ENCODE measurements at places on chromosomes 2 and 18. TPM values are rescaled to one million over a fixed set of nuclear protein-coding genes. Genes with fewer than 3 reads are reported as not detected.

- DNase-seq = no peak
Observed at GRCh38 chr18:57771626-57772025, 31.5 kb downstream of the ATP8B1 start.

DNA sequence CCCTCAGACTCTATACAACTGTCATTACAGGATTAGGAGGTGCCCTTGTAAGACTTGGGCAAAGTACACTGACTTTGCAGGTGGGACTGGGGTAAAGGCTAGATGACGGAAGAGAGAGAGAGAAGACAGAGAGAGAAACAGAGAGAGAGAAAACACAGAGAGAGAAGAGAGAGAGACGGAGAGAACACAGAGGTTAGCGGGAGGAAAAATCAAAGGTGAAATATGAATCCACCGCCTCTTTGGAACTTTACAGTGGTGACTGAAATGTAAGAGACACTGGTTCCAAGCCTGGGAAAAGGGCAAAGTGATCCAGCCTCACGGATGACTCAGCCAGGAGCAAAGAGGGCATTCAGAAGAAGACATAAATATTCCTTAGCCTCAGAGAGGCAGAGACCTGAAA, 25.1 kb upstream of the CAB39 start:
- no peak for DNase-seq

GRCh38 chr2:28648147-28648546, 103.5 kb upstream of the PPP1CB start:
- no peak for DNase-seq

DNA sequence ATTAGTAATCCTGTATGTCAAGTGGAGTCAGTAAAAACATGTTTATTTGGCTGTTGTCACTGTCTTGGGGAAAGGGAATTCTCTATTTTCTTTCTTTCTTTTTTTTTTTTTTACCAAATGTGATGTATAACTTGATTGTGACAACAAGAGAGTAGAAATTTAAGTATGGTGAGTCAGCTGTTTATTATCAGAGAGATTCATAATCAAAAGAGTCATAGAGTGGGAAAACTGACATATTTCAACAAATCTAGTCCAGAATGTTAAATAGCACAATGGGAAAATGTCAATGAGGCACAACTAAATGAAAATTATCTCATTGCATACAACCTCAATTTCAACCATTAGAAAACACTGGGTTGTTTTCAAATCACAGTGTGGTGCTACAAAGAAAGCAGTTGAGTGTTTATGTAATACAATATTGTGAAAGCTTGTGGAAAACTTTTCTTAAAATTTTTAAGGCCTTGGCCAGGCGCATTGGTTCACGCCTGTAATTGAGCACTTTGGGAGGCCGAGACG, 111.9 kb upstream of the DTNA start:
- DNase-seq = no peak

DNA sequence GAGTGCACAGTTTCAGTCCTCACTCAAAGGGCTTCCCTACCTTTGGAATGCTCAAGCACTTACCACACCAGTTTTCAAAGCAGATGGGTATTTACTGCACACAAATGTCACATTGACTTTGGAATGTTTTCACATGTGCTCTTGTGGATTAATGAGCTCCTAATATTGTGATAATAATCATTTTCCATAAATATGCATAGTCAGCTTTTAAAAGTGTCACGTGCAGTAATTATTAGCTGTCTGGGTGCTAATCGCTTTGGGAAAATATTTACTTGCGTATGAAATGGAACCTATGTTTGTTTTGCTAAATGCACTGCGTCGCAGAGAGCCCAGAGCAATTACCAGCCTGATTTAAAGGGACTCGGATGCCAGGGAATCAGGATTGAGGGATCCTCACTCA, 229.3 kb downstream of the SMAD2 start:
- DNase-seq = no peak

GRCh38 chr18:21481739-21482138, 118.8 kb downstream of the ESCO1 start:
- DNase-seq = no peak

DNA sequence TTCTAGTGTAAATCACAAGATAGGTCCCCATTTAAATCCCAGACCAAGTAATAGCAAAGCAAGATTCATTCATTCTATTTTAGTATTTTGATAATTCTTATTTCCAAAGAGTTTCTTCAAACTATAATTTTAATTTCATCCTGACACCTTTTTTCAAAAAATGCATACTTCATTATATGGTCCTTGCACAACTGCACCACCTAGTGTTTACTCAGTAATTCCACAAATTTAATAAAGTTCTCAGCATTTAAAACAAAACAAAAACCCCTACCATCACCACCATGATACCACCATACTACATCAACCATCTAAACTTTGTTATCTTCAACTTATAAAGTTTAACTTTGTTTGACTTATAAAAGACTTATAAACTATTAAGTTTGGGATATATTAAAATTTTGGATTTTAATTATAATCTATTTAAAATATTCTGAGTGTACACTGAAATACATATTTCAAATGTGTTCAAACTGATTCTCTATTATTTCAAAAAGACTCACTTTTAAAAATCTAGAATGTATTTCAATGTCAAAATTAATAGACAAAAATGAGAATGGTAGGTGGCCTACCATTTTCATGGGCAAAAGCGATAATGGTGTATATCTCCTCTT, 44.2 kb downstream of the WDPCP start:
- no peak for DNase-seq

GRCh38 chr2:71799013-71799575, 345.7 kb downstream of the DYSF start:
- DNase-seq = no peak

- no peak for DNase-seq
Observed at GRCh38 chr18:78573773-78574172, 405.8 kb upstream of the SALL3 start.

LYPD6 gene
- polyA plus RNA-seq = 18.2 TPM

DNA sequence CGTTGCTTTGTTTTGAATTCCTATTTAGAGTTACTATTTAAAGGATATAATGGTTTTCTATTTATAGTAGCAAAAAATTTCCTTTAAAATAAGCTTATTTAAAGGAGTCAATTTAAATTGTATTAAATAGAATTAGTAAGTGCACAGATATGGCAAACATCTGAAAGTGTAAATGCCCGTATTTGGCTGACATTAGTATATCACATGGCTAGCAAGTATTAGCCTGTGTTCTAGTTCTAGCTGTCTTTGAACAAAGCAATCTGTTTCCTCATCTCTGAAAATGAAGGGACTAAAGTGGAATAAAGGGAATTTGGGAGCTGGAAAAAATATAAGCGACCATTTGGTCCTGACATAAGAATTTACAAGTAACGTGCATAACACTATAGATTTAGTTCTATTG, 32.2 kb downstream of the PELI1 start:
- no peak for DNase-seq

TTC39C gene
- polyA plus RNA-seq = 8.1 TPM

DNA sequence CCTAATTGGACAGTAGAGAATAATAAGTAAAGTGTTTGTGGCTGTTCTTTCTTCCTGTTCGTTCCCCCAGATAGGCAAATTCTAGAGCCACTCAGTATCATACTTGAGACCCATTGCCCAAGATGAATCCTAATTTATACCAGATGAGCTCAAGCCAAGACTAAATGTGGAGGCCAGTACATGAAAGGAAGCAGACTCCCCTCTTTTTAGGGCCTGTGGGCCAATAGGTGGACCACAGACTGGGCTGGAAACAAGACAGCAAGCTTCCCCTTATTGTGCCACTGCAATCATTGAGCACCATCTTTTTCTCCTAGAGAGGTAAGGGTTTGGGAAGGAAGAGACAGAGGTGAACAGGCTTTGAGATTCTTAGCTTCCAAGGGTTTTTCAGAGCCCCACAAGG, 141.9 kb downstream of the MGAT5 start:
- DNase-seq = no peak

GALNT13 gene
- 1.5 TPM for polyA plus RNA-seq

SMC6 gene
- 39.4 TPM for polyA plus RNA-seq

FBXO41 gene
- 2.4 TPM for polyA plus RNA-seq

DNA sequence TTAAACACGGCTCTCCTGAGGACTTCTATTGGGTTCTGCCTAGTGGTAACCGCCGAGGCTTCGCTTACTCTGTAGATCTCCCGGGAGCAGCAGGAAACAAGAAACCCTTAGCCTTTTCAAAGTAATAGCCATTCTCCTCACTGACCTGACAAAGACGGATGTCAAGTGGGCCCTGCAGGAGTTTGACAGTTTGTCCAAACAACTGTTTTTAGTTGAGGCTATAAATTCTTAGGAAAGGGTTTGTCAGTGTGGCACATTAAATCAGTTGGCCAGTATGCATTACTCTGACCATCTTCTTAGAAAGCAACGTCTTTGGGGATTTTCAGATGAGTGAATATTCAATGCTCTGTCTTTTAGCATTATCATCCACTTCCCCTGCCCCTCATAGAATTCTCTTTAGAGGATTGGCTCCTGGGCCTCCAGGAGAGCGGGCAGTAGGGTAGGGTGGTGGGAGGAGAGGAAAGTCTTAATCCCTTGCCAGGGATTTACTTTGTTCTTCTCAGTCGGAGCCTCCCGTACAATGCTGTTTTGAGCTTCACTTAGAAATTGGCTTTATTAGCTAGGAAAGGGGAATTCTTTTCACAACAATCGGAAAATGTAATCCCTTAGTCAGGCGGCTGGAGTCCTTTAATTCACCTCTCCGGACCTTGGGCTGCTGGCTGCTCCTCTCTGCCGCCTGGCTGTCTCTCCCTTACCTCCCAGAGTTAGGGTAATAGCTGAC, 13.3 kb upstream of the C18orf32 start:
- peak; percentile 54 for DNase-seq

DSG1 gene
- 0.10 TPM for polyA plus RNA-seq

- no peak for DNase-seq
Observed at GRCh38 chr2:8447610-8448221, 234.1 kb upstream of the ID2 start.

DNA sequence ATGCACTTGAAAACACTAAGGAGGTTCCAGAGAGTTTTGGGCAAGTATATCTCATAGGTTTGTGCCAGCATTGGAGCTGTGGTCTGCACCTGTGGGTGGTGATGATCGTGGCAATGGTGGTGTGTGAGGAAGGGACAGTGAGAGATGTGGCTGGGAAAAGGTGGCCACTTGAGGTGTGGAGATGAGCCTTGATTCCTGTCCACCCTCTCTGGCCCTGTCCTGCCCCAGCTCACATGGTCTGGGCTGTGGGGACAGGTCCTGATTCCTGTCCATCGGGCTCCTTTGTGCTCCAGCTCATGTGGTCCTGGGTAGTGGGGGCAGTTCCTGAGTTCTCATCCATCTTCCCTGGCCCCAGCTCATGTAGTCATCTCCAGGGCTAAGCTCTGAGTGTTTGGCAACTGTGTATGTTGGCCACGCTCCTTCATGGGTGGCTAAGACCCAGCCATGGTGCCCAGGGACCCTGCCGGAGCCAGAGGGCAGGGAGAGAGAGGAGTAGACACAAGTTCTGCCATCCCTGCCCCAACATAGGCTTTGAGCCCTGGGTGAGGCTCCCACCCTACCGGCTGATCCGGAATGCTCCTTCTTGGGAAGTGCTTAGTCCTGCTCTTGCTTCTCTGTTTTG, 294.4 kb upstream of the HDAC4 start:
- DNase-seq = no peak

DNA sequence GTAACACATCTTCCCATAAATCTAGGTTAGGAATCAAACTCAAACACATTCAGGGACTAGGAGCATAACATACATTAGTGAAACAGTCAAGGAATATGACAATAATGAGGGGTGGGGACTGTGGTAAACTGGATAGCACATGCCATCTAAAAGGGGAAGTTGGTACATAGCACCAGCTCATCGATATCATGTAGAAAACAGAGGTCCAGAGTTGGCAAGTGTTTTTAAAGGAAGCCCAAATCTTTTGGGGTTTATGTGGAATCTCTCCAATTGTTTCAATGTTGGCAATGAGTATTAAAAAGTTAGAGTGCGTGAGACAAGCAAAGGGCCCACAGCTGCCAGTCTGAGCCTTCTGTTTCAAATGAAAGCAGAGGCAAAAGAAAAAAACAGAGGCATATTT, 24.4 kb downstream of the KLF7 start:
- DNase-seq = no peak

- no peak for DNase-seq
Observed at GRCh38 chr2:108363024-108363907, 14.5 kb upstream of the SULT1C4 start.

GRCh38 chr2:30888852-30889409, 81.7 kb upstream of the CAPN13 start:
- no peak for DNase-seq

COPS8 gene
- polyA plus RNA-seq = 74.4 TPM

- DNase-seq = no peak
Observed at GRCh38 chr2:20189299-20189931, 35.5 kb downstream of the SDC1 start.

CAPN13 gene
- 1.4 TPM for polyA plus RNA-seq

- DNase-seq = no peak
Observed at GRCh38 chr18:79631761-79632446, 47.7 kb upstream of the CTDP1 start.

- DNase-seq = no peak
Observed at GRCh38 chr2:46335391-46336282, 38.4 kb downstream of the EPAS1 start.

- DNase-seq = no peak
Observed at GRCh38 chr2:127622561-127623387, 23.2 kb upstream of the GPR17 start.

- DNase-seq = peak; percentile 38
Observed at GRCh38 chr18:46916551-46917107, 678 bp downstream of the PIAS2 start.

GRCh38 chr2:138780446-138780880, 273 bp upstream of the NXPH2 start:
- DNase-seq = no peak

- DNase-seq = no peak
Observed at GRCh38 chr2:174635776-174636404, 38.3 kb upstream of the WIPF1 start.

FZD7 gene
- 72.0 TPM for polyA plus RNA-seq

- no peak for DNase-seq
Observed at GRCh38 chr2:47251404-47251675, 96.2 kb upstream of the STPG4 start.

CFAP210 gene
- 2.6 TPM for polyA plus RNA-seq

GRCh38 chr2:26521054-26521912, 43.4 kb upstream of the OTOF start:
- DNase-seq = no peak

- no peak for DNase-seq
Observed at GRCh38 chr18:56645415-56646016, 5.6 kb upstream of the WDR7 start.

DNA sequence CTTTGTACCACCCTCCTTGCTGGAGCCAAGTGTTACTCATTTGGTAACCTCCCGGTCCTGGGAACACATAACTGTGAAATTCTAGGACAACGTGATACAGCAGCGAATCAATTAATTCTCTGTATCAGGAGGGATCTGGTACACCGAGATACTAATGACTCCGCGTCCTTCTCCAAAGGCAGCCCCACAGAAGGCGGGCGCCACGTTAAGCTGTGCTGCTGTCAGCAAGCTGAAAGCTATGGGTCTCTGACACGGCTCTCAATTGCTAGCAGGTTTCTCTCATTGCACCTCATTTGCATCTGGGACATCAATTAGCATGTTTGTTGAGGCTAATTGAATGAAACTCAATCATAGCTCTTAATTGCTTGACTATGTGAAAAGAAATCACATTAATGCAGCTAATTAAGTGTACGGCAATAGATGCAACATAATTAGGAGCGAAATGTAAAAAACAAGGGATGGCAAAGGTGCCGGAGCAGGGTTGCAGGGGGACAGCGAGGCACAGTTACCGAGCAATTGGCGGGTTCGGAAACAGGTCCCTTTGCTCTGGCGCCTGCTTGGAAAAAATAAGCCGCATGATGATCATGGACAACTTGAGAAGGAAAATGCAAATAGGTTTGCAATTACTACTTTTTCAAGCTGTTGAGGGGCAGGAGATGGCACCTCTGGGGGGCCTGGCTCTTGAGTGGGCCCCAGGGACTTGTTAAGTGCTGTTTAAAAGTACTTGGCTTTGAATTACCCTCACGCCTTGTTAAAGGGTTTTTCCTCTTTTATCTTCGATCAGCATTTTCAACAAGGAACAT, 264.2 kb downstream of the GBX2 start:
- no peak for DNase-seq

All from renal pelvis (tissue), 12 donors.